ENCODE measurements at places on chromosomes 11 and 22.

GRCh38 chr11:68014157-68014946 is 4.2 kb downstream of the ALDH3B1 start:
- DNase-seq, result peak; percentile 88

- DNase-seq, result no peak
Observed at GRCh38 chr22:49161002-49161850, 666.4 kb downstream of the BRD1 start.

- DNase-seq, result no peak
Observed at GRCh38 chr22:35312198-35313059, 12.7 kb downstream of the TOM1 start.

DNA sequence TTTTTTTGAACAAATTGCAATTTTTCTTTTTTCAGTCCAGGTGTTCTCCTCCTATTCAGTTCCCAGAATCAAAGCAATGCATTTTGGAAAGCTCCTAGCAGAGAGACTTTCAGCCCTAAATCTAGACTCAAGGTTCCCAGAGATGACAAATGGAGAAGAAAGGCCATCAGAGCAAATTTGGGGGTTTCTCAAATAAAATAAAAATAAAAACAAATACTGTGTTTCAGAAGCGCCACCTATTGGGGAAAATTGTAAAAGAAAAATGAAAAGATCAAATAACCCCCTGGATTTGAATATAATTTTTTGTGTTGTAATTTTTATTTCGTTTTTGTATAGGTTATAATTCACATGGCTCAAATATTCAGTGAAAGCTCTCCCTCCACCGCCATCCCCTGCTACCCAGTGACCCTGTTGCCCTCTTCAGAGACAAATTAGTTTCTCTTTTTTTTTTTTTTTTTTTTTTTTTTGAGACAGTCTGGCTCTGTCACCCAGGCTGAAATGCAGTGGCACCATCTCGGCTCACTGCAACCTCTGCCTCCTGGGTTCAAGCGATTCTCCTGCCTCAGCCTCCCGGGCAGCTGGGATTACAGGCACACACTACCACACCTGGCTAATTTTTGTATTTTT is 6.2 kb upstream of the UBE4A start:
- DNase-seq, result peak; percentile 9

DNA sequence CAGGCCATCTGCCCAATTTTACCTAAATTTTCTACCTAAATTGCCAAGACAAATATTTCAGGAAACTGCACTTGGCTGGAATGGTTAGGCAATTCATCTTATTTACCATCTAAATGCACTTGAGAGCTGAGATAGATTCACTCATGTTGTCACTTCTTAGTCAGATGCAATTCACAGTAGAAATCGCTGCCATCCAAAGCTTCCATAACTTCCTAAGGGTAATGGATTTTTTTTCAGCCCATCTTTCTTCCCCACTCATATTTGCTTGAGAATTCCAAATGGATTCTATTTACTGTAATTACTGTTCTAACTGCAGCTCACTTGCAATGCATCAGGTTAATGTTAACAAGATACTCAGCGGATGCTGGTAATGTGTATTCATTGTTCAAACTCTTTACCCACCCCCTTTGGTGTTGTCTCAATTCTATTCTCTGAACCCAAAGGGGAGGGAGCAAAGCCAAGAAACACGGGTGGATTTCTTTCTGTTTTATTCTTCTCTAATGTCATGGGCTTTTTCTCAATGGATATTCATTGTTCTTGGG is 96.0 kb downstream of the TENM4 start:
- no peak for DNase-seq

- no peak for DNase-seq
Observed at GRCh38 chr11:79691445-79691844, 250.6 kb upstream of the TENM4 start.

GRCh38 chr22:25752615-25753214 is 10.7 kb downstream of the MYO18B start:
- DNase-seq, result no peak

- no peak for DNase-seq
Observed at GRCh38 chr22:50489363-50490243, 2.9 kb downstream of the MIOX start.

DNA sequence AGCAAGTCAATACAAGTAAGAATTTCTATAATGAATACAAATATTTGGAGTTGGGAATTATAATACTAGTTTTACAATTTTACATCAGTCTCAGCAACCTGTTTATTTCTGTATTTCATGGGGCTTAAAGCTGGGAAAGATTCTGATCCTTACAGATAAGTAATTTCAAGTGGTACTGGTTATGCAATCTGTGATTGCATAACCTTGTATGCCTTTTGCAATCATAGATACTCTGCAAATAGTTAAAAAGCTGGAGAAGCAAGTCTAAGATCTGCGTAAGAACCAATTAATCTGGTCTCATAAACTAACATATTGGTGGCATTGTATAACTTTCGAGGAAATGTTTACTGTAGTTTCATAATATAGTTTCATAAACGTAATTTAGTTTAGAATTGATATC is 198.3 kb upstream of the PGR start:
- no peak for DNase-seq

GRCh38 chr11:69462106-69462951 is 19.1 kb upstream of the LINC01488 start:
- DNase-seq, result no peak

GRCh38 chr11:126394036-126394435 is 38.5 kb downstream of the ST3GAL4 start:
- no peak for DNase-seq

DNA sequence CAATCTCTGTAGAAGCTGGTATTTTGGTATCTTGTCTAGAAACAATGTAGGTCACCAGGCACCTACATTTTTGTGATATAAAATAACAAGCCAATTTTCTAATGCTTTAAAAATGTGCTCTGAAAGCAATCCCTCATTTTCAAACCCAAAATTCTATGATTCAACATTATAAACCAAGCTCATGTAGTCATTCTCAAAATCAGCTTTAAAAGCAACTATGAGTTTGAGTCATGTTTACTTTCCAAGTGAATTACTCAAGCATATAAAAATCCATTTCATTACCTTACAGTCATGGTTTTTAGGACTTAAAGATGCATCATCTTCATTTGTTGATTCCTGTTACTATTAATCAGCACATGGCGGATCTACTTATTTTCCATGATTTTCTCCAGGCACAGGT is 216.4 kb downstream of the GRM5 start:
- DNase-seq, result no peak

DNA sequence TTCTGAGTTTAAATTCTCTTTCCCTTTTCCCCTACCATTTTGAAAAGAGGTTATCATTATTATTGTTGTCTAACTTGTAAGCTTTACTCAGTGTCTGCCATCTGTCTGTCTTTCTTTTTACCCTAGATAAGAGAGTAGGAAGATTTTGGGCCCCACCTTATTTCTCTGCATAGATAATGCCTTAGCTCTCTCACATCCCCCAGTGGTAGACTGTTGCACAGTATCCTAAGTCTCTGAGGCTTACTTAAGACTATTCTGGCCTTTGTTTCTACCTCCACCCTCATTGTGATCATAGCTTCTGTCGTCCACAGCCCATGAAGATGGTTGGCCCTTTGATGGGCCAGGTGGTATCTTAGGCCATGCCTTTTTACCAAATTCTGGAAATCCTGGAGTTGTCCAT is 3.6 kb upstream of the OR51L1 start:
- no peak for DNase-seq

DNA sequence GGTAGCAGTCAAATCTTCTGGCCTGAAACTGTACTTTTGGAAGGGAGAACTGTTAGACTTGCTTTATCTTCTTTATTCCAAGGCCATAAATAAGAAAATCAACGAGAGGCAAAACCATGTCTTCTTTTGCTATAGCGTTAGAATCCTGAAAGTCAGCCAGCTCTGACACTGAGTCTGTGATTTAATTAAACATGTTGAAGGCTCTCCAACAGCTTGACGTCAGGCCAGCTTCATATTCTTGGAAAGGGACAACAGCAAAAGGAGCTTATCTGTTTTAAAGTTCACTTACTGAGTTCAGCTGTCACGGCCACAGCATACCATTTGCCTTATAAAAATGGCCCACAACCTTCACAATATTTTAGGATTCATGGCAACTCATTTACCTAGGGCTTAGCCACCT is 131.0 kb upstream of the LDLRAD3 start:
- DNase-seq, result no peak

GRCh38 chr22:31973739-31974138 is 29.4 kb downstream of the YWHAH start:
- DNase-seq, result no peak

DNA sequence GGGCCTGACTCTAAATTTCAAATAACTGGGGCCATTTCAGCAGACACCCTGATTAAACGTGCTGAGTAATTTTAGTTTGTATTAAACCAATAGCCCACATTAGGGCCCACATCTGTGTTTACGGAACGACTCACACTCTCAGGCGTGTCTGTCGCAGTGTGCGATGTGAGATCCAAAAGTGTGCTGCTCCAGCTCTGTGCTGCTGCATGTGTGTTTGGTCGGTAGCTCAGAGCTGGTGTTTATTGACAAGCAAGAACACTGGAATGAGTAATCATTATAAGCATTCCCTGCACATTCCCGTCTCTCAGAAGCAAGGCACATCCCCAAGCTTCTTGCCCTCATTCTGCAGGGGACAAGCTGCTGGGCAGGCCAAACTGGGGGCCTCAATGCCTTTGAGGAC is 7.8 kb downstream of the OPCML start:
- no peak for DNase-seq

DNA sequence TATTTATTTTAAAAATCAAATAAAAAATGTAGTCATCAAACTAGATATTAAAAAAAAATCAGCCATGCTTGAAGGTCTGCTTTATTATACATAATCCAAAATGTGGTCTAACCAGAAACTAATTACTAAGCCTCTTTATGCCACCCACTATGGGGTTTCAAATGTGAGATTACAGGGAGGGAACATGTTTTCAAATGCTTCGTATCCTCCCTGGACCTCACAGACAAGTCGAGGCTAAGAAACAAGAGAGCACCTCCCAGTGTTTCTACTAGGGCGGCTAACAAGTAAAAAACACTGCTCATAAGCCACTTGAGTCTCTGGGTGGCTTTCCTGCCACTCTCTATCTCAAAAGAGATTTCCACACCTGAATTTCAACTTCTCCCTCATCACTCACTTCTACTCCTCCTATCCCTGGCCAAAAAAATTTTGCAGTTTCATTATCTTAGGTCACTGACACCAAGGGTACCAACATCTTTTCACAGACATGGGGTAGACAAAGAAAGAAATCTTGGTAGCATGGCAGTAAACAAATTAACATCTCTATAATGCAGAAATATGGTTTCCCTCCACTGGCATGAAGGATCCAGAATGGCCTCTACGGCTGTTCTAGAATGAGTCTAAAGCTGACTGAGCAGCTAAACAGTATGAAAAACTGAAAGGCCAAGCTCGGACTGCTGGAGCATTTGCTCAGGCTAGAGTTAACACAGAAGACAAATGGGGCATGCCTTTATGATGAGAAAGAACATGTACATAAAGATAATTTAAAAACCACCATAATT is 50.9 kb downstream of the PITPNB start:
- DNase-seq, result no peak

- peak; percentile 44 for DNase-seq
Observed at GRCh38 chr11:64252003-64252872, 908 bp downstream of the PLCB3 start.

DNA sequence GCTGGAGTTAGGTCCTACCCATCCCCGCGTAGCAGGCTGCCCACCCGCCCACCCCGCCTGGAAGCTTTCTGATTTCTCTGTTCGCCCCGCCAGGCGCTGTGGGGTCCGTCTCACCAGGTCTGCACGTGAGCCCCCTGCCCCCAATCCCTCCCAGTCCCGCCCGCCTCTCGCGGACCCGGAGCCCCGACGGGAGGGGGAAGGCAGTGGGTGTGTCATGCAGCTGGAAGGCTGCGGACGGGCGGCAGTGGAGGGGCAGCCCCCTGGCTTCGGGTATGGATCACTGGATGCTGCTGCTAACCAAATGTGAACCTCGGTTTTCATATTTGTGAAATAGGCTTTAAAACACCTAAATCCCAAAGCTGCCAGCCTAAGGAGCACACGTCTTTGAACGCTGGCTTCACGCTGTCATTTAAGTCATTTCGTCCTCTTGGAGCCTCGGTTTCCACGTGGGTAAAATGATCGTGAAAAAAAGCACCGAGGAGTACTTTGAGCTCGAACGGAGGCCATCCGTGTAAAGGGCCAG is 568 bp upstream of the BIK start:
- no peak for DNase-seq

GRCh38 chr11:75571625-75572024 is 9.6 kb downstream of the SERPINH1 start:
- no peak for DNase-seq

GRCh38 chr11:111272420-111272819 is 25.9 kb upstream of the POU2AF3 start:
- no peak for DNase-seq

GRCh38 chr11:2995893-2996554 is 3.9 kb upstream of the NAP1L4 start:
- DNase-seq, result no peak

DNA sequence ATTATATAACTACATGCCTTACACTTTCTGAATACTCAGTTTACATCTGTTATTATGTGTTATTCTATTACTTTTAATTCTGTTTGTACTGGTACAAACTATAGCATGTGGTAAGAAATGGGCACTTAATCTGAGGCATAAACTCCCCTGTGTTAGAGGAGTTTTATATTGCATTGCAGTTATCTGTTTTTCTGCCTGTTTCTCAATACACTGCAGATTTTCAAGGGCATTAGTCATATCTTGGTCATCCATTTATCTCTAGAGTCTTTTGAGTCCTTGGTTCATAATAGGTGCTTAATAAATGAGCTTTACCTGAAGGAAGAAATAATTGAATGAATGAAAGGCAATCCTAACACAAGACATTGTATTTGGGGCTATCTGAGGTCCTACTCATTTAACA is 182.9 kb upstream of the CTSC start:
- no peak for DNase-seq

DNA sequence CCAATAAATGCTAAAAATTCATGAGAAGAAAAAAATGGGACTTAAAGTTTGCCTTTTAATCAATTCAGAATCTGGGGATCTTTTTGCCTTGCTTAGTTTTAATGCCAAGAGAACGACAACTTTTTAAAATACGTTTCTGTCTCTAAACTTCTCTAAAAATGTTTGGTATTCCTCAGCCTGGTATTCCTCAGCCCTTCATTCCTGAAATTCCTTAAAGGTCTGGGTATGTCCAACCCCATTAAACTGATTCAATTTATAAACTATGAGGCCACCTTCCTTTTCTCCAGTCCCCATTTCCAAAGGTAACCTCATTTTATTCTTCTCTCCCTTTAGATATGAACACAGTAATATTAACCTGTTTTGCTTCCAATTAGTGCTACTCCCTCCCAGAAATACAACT is 16.6 kb downstream of the POLA2 start:
- no peak for DNase-seq

DNA sequence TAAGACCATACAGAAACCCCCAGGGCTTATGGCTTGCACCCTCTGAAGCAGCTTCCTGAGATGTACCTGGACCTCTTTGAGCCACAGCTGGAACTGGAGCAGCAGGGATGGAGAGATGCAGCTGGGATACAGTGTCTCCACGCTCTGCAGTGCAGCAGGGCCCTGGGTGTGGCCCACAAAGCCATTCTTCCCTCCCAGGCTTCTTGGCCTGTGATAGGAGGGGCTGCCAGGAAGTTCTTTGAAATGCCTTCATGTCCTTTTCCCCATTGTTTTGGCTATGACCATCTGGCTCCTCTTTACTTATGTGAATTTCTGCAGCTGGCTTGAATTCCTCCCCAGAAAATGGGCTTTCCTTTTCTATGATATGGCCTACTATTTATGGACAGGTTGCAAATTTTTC is 37.1 kb upstream of the RAB38 start:
- DNase-seq, result no peak
